Naive B cell (primary cell): ENCODE measurements at places on chromosomes 2 and 18.

DNA sequence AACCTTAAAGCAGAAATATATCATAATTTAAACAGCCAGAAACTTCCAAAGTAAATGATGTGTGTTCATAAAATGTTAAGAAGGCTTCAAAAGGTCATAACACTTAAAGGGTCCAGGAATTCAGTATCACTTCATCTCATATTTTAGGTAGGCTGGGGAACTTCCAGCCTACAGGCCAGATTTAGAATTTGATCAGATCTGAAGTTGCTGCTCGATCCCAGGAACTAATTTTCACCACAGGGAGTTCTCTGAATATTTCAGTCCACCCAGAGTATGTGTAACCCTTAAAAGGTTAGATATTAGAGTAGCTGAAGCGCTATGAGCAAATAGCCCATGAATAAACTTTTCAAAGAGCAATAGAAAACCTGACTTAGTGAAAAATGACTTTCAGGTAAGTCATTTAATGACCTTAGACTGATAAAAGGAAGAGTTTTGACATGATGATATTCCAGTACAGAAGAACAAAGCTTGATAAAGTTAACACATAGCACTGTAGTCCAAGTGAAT lies 1.7 kb downstream of the WIPF1 start:
- DNase-seq = no peak

GRCh38 chr2:223822818-223823217 lies 14.6 kb downstream of the AP1S3 start:
- peak; percentile 16 for DNase-seq

- no peak for DNase-seq
Observed at GRCh38 chr2:175476948-175477347, 295.4 kb upstream of the ATP5MC3 start.

- DNase-seq = no peak
Observed at GRCh38 chr2:127408807-127409099, 9.5 kb upstream of the PROC start.

DNA sequence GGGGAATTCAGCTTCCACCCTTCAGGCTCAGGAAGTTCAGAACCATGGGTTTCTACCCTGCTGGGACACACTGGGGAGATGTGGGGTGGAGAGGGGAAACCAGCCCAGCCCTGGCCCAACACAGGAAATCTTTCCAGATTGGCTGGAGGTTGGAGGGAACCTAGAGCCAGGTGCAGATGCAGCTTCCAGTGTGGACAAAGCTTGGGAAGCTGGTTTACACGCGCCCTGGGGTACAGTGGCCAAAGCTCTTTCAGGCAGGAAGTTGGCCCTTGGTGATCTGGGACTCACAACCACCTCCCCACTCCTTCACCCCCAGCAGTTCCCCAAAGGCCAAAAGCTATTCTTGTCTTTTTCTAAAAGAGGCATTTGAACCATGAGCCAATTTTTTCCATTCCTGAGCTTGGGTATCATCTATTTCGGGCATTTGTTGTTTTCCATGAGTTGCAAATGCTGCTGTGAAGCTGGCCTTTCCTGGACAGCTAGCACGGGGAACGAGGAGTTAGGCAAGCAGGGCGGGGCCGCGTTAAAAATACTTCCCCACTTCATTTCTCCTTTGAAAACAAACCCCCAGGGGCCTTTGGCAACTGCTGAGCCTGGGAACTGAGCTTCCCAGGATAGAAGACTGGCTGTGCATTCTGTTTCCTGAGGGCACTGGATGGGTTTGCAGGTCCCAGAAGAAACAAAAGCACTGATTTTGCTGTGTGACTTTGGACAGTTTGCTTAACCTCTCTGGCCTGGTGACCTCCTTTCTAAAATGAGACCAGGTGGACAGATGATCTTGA lies 3.1 kb upstream of the ARID5A start:
- no peak for DNase-seq

GRCh38 chr2:120239488-120240287 lies 13.0 kb upstream of the RALB start:
- DNase-seq = no peak

- DNase-seq = no peak
Observed at GRCh38 chr2:80496346-80496745, 191.8 kb upstream of the LRRTM1 start.

DNA sequence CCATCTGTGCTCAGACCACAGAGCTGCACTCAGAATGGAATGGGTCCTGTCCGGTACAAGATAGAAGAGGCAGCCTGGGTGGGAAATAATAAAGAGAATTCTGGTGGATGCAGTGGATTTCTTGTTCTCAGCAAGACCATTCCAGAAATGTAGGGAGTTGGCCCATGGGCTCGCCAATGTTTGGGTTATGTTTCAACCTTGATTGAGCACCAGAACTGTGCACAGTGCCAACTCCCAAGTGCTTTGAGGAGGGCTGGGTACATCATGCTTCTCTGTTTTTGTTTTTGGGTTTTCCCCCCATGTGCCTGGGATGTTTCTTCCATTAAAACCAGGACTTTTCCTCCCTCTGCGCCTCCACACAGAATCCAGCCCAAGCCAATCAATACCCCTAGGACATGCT lies 304.1 kb downstream of the TNS1 start:
- DNase-seq = no peak

DNA sequence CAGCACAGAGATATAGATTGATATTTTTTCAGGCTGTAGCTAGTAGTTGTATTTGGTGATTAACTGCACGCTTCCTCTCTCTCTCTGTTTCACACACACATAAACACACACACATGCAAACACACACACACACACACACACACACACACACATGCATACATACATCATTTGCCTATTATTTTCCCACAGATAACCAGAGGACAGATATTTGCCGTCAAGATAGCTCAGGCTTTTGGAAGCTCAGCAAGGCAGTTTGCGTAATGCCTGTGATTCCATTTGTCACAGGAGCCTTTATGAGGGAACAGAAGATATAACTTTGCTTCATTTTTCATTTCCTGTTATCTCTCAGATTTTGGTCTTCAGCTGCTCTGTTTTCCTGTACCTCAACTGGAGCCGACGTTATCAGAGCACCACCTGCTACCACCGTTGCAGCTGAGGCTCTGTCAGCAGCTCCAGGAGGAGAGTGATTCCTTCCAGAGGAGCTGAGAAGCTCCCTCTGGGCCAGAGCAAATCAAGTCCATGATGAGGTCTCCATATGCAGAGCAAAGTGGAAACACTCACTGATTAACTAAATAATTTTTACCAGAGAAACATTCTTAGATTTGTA lies 341.9 kb upstream of the PIK3C3 start:
- no peak for DNase-seq

DNA sequence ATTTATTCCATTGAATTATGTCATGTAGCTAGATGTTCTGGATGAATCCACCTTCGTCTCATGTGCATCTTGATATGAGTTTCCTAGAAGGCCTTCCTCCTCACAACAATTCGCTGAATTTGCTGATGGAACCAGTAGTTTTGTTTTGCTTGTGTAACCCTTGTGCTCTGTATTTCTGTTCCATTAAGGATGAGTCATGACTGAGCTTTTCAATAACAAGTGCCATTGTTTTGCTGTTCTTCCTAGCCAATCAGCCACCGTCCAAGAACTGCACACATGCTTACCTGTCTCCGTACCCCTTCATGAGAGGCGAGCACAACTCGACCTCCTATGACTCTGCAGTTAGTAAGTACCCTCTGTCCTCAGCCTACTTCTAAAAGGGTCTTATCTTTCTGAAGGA lies 2.3 kb downstream of the TMEM182 start:
- DNase-seq = no peak

DNA sequence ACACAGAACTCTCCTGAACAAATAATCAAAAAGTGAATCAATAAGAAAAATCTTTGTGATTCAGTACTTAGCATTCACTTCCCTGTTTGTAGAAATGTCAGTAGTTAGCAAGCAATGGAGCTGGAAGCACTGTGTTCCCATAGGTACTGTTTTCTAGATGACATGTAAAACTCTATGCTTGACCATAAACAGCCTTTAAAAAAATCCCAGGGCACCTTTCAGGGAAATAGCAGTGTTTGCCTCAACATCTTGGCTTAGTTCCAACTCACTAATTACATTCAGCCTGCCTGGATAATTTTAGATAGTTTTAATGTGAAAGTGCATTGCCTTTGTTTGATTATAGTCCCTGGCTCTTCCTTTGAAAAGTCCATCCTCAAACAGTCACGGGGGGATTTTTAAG lies 721.8 kb downstream of the ERBB4 start:
- DNase-seq = no peak

DNA sequence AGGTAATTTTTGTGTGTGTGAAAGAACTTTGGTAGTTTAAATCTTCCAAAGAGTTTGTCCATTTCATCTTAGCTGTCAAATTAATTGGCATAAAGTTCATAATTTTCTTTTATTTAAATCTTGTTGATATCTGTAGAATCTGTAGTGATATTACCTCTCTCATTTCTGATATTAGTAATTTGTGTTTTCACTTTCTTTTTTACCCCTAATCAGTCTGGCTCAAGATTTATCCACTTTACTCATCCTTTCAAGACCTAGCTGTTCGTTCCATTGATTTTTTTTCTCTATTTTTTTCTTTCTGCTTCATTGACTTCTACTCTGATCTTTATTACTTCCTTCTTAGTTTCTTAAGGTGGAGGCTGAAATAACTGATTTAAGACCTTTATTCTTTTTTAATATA lies 142.5 kb upstream of the OTX1 start:
- no peak for DNase-seq

- DNase-seq = no peak
Observed at GRCh38 chr2:229456091-229456490, 185.0 kb upstream of the PID1 start.
